CD4-positive, alpha-beta T cell treated with Interleukin-4 for 1 hour (primary cell): ENCODE measurements at places on chromosomes 12 and 14.

- no peak for DNase-seq
These were observed 39.1 kb downstream of the FRS2 start for GRCh38 chr12:69509308-69509736.

DNA sequence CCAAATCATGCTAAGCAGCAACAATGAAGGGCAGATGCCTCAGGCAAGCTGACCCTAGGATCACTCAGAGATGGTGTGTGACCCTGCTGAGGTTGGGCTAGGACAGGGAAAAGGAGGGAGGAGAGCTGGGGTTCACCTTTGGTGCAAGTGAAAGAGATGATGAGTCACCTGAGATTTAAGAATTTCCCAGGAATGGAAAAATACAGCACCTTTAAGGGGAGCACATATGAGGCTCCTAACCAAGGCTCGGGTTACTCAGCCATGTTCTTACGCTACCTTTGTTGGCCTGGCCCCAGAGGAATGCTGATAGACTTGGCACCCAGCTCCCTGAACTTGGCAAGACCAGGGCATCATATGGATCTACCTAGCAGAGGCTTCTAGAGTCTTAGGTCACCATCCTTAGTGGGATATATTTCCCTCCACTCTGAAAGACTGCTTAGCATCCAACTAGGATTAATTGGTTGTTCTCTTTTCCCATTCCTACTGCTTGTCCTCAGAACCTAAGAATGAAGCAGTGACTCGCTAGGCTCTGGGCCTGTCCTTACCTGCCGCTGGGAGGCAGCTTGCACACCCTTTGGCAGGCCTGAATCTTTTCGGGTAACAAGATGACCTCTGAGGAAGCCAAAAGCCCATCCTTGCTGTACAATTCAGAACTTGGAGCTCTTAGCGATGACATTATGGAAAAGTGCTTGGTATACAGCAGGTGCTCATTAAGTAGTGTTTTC, 4.0 kb upstream of the NAA25 start:
- no peak for DNase-seq

DNA sequence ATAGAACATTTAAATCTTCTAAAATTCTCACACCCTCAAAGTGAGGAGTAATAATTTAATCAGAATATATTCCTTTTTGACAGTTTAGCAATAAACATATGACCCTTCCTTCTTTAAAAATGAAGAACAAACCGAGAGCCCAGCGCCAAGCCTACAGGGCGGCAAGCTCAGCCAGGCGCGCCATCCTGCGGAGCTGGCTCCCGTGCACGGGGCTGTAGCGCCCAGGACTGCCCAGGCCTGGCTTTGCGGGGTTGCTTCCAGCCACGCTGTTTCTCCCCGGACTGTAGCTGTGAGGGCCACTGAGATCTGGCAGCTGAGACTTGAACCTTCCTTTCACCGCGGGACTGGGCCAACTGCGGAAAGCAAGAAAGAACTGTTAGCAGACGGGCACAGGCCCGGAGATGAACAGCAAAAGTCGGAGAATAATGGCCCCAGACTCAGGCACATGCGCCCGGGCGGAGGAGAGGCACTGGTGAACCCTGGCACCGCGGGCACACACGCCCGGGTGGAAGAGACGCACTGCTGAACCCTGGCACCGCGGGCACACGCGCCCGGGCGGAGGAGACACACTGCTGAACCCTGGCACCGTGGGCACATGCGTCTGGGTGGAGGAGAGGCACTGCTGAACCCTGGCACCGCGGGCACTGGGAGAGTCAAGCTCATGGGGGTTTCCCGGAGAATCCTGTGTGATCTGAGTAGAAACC, 16.6 kb downstream of the PGAM5 start:
- no peak for DNase-seq

- DNase-seq: no peak
These were observed 244.0 kb upstream of the DAAM1 start for GRCh38 chr14:58944343-58944967.

DNA sequence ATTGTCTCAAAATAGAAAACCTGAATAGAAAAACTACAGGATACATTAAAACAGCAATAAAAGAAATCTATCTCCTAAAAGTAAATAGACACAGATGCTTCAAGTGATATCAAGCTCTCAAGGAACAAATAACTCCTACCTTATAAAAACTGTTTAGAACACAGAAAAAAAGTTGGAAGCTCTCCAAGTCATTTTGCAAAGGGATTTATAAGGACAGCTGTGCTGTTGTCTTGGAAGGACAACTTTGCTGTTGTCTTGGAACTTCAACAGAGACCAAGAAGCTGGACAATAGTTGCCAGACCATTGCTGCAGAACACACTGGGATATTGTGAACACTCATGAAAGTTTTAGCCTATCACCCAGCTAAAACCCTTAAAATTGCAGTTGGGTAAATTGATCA, 780.7 kb downstream of the FLRT2 start:
- DNase-seq: no peak

DNA sequence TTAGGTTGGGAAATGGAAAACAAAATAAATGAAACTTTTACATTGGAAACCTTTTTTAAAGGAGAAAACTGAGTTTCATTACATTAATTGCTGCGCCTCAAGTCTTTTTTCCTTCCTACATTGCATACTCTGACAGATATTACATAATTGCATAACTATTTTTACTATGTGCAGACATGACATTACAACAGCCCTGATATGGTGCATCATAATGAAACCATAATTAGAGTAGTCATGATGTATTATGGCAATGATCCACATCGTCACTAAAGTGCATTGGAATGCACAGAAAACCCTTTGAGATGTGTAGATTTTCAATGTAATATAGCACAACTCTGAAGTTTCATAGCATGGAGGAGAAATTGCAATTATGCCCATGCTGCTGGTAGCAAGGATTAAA, 217.8 kb upstream of the NPAS3 start:
- no peak for DNase-seq
